Activated CD4-positive, alpha-beta memory T cell treated with anti-CD3 and anti-CD28 coated beads, Interleukin-2, amount 10 ng/mL, durations not matched to agents 7 days and 5 days (primary cell): ENCODE measurements at places on chromosomes 13 and 19.
A peak's percentile ranks its signal among the peaks of the same experiment; 100 is the strongest.

DNA sequence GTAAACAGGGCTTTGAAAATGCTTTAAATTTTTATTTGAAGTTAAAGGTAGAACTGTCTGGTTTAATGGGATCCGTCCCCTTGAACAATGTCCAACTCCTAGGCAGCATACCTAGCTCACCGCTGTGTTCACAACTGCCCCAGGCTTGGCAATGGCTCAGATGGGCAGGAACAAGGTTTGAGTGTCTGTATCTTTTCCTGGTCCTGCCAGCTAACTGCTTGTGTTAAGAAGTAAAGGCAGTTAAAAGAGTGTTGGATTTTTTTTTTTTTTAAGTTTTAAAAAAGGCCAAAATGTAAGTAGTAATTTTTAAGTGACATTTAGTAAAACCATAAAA lies 66.7 kb upstream of the FNDC3A start:
- no peak for DNase-seq

- DNase-seq: no peak
Measured at GRCh38 chr13:59701261-59701660, 462.5 kb downstream of the DIAPH3 start.

GRCh38 chr19:18659281-18660050 lies 22.6 kb downstream of the KLHL26 start:
- no peak for DNase-seq

- DNase-seq: no peak
Measured at GRCh38 chr13:41835871-41836270, 125.0 kb downstream of the VWA8 start.

DNA sequence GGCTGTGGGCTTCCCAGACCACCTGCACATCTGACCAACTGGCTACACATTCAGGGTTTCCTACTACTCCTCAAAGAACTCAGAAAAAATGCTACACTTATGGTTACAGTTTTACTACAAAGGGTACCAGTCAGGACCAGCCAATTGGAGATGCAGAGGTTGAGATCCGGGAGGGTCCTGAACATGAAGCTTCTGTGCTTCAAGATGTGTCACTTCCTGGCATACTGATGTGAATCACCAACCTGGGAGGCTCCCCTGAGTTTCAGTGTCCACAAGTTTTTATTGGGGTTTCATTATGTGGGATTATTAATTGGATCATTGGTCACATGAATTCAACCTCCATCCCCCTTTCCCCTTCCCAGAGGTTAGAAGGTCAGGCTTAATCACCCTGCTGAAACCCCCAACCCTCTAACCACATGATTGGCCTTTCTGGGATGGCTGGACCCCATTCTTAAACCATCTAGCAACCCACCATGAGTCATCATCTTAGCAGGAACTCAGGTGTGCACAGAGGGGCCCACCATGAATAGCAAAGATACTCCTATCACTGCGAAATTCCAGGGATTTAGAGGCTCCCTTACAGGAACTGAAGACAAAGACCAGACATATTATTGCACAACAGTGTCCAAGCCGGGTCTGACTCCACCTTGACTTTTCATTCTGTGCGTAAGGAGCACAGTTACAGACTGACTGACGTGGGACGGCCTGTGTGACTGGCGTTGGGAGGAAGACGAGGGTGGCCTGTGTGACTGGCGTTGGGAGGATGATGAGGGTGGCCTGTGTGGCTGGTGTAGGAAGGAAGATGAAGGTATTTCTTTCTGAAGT lies 90.7 kb downstream of the ATP8A2 start:
- no peak for DNase-seq

DNA sequence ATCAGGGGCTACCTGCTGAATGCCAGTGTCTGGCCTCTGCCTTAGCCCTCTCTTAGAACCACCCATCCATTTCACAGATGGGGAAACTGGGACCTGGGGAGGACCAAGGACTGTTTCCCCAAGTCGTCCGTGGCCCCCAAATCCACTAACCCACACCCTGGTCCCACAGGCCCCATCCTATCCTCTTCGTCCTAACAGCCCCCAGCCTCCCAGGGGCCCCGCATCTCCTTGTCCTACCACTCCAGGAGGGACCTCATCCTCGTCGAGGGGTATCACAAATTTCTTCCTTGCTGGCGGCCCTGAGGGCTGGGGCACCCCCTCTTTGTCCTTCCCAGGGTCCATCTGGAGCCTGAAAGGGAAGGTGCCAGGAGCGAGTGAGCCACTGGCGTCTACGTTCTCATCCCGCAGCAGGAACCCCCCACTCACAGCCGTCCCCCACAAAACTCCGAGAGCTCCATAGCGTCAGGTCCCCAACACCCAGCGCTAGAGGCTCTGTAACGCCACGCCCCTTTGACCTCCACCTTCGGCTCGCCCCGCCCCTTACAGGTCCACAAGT lies 606 bp downstream of the ERCC1 start:
- DNase-seq: no peak

DNA sequence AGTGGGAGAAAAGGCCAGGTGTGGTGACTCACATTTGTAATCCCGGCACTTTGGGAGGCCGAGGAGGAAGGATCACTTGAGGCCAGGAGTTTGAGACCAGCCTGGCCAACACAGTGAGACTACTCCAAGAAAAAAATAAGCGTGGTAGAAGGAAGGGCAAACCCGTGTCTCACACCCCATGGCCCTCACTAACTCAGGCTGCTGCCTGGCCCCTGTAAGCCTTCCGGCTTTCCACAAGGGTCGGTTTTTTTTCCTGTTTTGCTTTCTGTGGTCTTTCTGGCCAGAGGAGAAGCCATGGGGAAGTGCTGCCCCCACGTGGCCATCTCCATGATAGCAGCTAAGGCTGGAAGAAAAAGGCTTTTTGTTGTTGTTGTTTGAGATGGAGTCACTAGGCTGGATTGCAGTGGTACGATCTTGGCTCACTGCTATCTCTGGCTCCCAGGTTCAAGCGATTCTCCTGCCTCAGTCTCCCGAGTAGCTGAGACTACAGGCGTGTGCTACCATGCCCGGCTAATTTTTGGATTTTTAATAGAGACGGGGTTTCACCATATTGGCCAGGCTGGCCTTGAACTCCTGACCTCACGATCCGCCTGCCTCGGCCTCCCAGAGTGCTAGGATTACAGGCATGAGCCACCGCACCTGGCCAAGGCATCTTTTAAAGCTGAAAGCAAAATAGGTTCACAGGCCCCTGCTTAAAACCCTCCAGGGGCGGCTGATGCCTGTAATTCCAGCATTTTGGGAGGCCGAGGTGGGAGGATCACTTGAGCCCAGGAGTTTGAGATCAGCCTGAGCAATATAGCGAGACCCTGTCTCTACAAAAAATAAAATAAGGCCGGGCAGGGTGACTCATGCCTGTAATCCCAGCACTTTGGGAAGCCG lies 7.5 kb upstream of the ARHGEF18 start:
- peak; percentile 85 for DNase-seq

DNA sequence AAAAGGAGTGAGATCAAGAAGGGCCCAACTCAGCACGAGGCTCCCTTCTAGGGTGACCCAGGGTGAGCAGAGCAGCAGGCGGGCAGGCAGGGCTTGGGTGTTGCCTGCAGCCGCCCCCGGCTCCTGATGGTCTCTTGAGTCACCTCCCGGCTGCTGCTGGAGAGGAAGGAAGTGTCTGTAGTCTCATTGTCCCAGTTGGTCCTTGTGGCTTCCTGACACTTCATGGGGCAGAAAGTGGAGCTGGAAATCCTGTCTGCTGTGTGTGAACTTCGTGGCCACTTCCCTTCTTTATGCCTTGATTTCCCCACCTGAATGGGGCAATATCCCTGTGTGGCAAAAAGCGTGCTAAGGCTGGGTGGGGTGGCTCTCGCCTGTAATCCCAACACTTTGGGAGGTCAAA lies 2.5 kb downstream of the MAP1S start:
- no peak for DNase-seq

- DNase-seq: peak; percentile 78
Measured at GRCh38 chr13:26184791-26185250, 37.3 kb downstream of the RNF6 start.

GRCh38 chr19:12482509-12482886 lies 2.1 kb downstream of the ZNF709 start:
- no peak for DNase-seq

DNA sequence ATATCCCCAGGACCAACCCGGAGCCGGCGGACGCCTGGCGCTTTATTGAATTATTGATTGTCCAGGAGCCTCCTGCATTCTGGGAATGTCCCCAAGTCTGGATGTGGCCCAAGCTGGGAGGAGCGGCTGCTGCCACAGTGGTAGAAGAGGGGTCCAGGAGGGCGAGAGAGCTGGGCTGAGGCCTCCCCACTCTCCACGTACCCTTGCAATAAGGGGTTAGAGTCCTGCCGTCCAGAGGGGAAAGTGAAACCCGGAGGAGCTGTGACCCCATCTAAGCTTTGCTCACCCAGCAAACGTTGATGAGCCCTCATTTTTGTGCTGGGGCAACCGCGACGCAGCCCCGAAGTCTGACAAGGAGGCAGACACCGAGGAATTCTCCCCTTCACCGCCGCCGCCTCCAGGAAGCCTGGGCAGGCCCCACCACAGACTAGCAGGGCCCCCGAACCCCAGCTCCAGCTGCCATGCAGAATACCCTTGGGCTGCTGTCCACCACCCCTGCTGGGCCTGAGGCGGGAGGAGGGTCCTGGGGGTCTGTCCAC lies 1.4 kb upstream of the C2CD4C start:
- DNase-seq: no peak

DNA sequence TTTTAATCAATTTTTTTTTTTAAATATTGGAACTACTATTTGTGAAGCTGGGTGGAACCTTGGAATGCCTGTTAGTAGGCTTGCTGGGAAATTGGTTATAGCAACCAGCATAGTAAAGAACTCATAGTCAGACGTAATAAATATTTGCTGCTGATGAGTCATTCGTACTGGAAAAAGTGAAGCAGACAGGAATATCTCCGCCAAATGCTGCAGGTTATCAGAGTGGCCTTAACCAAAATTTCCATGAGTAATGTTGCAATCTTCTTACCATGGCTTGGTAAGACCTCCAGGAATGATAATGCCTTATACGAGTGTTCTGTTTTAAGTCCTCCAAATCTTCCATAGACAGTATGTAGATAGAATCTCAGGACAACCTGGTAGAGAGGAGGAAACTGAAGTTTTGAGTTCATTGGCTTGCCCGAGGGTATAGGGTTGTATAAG lies 34.2 kb downstream of the MBNL2 start:
- no peak for DNase-seq

GRCh38 chr13:50459046-50459445 lies 384.4 kb downstream of the DLEU7 start:
- no peak for DNase-seq

DNA sequence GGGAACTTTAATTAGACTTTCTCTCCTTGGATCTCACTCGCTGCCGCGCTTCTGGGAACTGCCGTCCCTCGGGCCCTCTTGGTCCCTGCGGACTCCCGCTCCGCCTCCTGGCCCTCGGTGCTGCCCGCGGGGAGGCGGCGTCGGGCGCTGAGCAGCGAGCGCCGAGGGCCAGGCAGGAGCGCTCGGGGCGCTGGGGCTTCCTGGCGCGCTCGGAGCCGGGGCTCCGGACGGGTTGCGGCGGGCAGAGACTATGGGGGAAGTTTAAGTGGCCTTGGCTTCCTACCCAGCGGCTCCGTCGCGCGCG lies 704 bp downstream of the CHST8 start:
- no peak for DNase-seq

- DNase-seq: no peak
Measured at GRCh38 chr13:36148446-36148845, 17.3 kb upstream of the DCLK1 start.
